ENCODE measurements at places on chromosomes 4 and X.
A peak's percentile ranks its signal among the peaks of the same experiment; 100 is the strongest.

DNA sequence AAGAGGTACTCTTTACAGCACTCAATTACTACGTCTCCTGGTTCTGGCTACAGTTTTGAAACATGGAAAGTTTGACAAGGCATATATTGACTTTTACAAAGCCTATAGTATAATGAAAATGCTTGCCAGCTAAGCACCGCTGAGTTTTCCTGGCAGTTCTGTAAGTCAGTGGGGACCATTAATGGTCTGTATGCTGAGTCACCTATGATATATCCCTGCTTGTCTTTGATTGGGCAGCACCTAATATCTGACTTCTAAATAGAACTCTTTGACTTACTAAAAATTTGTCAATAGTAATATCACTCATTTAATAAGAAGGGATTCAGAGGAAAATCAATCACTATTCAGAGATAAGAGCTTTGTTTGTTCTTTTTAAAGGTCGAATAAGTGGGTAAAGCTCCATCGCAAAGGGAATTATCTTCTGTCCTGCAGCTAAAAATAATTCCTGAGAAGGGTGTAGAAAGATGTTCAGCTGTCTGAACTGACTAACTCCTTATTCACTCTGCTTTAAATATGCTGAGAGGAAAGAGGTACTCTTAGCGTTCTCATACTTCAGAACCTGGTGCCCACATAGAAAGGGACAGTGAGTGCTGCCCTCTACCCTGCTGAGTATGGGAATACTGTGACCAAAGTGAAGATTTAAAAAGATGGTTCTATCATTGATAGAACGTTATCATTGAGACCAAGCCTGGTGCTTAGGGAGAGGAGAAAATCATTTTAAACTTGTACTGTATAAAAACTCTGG is 959 bp downstream of the SMPX start:
- no peak for DNase-seq

DNA sequence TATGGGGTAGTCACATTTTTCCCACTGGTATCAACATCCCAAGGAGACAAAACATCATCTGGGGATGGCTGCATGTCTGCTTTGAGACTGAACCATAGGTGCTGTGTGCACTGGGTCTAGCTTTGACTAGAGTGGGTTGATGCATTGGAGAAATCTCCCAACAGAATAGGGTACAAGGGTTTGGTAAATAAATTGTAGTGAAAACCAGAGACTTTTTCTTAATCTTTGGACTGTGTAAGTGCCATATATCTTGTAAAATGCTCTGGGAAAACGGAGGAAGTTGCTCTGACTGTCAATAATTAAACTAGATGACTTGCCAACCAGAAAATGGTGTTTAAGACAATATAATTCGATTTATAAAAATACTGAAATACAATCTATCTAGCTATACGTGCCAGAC is 1064.0 kb upstream of the SLIT2 start:
- DNase-seq, result no peak

GRCh38 chrX:56783996-56784620 is 55.1 kb downstream of the NBDY start:
- no peak for DNase-seq

GRCh38 chr4:83212041-83212851 is 72.4 kb downstream of the COQ2 start:
- DNase-seq, result peak; percentile 74

- no peak for DNase-seq
Measured at GRCh38 chrX:69317721-69318120, 152.5 kb upstream of the PJA1 start.

DNA sequence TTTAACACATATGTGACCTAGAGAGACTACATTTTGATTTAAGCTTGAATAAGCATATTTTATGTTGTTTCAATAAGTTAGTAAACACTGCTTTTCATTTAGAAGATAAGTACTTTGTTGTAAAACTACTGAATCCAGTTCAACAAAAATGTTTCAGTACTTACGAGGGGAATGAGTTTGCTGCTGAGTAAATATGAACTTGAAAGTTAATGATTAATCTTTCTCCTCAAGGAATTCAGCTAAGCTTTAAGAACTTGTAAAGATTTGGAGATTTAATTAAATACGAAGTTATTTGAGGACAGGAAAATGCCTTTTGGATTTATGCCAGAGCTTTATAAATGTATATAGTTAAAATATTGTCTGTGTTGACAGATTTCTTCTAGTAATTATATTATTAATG is 933.0 kb upstream of the LCORL start:
- no peak for DNase-seq

GRCh38 chr4:188612659-188613058 is 473.4 kb downstream of the TRIML1 start:
- DNase-seq, result no peak

GRCh38 chr4:147173797-147174432 is 228.3 kb upstream of the TTC29 start:
- no peak for DNase-seq

DNA sequence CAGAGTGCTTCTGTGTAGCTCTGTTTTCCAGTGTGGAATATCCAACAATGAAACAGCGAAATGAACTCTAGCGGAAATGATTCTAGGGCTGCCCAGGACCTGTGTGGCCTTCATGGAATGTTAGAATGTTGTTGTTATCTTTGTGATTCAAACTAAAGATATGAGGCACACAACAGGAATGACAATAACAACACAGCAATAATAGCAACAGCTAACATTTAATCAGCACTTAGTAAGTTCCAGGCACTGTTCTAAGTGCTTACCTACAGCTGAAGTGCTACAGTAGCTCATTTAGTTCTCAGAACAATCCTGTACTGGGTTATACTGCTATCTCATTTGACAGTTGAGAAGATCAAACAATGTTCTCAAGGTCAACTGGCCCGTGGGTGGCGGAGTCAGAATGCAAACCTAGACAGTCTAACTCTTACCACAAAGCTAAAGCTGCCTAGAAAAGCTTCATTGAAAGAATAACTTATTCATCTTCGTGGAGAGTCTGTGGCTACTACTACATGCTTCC is 63.7 kb downstream of the MAML3 start:
- no peak for DNase-seq

GRCh38 chr4:173169428-173170181 is 994 bp downstream of the GALNT7 start:
- peak; percentile 66 for DNase-seq

DNA sequence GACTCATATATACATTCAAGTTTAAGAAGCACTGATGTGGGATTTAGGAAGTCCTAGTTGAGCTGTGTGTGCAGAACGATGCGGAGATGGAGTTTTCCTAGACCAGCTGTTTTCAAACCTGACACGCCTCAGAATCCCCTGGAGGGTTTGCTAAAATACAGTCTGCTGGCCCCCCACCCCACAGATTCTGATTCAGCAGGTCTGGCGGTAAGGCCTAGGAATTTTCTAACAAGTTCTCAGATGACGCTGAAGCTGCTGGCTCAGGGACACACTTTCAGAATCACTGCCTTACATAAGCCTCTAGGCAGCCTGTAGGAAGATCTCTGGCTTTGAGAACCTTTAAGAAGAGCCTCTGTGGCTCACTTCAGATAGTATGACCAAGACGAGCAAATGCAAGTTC is 73.1 kb downstream of the PHEX start:
- no peak for DNase-seq

DNA sequence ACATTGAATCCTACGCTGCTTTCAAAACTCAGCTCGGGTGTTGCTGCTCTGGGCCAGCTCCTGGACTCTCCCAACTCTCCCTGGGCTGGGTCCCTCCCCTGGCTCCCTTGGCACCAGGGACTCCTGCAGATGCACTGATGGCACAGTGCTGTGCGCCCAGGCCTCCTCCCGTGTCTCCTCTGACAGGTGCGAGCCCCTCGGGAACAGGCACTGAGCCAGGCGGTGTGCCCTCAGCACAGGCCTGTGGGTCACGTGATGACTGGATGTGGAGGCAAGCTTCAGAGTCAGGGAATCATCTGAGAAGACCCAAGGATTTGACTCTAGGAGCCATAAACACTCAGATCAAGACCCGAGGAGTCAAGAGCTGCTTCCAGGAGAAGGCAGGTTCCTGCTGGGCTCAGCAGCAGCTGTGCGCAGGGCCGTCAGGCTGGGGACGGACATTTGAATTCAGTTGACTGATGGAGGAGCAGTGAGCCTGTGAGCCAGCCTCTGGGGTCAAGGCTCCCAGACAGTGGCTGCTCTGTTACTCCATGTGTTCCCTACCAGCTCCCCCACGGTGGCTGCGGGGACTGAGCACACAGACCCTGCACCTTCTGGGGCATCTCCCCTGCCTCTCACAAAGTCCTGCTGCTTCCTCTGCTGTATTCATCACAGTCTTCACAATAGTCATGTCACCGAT is 33.0 kb downstream of the NAT8L start:
- no peak for DNase-seq

DNA sequence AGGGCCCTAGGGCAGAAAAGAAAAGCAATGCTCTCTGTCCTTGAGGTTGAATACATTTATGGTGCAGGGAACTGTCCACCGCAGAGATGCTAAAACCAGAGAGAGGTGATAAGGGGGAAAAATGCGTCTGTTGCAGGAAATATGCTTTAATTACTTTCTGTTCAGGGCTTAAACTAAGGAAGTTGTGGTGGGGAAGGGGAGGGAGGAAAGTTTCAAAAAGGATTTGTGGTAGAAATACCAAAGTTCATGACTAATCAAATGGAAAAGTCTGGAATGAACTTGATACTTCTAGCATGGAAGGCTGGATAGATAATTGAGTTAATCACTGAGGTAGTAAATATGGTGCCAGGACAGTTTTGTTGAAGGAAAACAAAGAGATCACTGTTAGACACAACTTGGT is 99.0 kb downstream of the ASB9 start:
- DNase-seq, result no peak

GRCh38 chr4:71683309-71683708 is 100.6 kb downstream of the GC start:
- DNase-seq, result no peak

- DNase-seq, result no peak
Measured at GRCh38 chrX:71182871-71183270, 38.2 kb downstream of the NLGN3 start.

DNA sequence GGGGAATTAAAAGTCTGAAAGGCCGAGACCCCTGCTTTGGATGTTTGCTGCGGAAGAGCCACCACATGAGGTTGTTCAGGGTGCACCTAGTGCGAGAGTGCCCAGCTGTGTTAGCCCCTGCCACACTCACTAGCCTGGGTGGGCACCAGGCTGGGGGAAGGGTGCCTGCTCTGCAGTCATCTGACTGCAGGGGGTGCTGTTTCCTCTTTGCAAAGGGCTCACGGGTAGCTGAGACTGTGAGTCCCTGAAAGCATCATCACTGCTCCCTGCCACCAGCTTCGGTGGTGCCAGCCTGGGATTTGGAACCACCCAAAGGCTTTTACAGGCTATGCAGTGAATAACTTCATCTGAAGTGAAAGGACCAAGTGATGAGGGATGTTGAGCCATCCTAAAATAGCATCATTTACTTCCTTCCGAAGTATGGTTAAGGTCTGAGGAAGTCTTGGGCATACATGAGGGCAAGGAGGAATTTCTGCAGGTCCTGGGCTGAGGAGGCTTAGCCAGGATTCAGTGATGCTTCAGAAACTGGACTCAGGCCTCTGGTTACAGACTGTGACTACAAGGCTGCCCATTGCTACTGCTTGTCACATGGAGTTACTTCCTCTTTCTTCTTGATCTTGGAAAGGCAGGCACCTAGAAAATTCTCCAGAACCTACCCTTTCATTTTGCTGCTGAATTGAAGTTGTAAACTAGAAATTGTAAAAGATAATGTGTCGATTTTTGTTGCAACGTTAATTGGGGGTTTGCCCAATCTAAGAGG is 293.2 kb upstream of the PRPS2 start:
- DNase-seq, result no peak

GRCh38 chr4:234178-234577 is 71.1 kb downstream of the ZNF732 start:
- DNase-seq, result no peak

GRCh38 chr4:17398805-17399204 is 113.1 kb downstream of the QDPR start:
- no peak for DNase-seq

GRCh38 chr4:1807332-1807777 is 14.3 kb downstream of the FGFR3 start:
- DNase-seq, result no peak

DNA sequence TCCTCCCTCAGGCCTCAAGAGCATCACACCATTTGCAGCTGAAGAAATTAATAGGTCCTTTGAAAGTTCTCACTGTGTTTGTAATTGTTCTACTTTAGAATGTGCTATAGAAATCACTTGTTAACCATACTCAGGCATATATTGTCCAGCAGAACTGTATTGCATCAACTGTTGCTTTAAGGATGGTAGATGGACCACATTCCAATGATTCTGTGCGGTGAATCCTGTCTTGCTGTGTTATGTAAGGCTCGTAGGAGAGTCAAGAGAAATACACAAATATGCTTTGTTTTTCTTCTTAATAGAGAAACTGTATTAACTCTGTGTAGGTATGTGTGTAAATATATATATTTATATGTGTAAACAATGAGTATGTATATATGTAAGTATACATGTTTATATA is 6.3 kb upstream of the ADGRA3 start:
- DNase-seq, result no peak

DNA sequence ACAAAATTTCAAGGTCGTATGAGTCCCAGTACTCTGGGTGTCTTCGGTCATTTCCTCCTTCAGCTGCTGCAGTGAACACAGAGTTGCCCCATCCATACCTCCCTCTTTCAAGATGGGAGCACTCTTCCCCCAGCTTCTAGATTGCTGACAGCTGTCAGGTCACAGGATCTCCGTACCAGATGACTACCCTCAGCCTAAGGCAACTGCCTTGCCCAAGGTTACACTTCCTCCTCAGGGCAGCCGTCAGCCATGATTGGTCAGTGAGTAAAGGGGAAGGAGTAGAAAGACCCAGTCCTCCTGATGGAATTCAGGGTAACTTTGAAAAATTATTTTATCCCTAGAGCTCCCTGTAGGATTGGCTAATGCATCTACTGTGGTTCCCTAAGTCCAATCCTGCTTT is 81.6 kb downstream of the NAF1 start:
- no peak for DNase-seq

DNA sequence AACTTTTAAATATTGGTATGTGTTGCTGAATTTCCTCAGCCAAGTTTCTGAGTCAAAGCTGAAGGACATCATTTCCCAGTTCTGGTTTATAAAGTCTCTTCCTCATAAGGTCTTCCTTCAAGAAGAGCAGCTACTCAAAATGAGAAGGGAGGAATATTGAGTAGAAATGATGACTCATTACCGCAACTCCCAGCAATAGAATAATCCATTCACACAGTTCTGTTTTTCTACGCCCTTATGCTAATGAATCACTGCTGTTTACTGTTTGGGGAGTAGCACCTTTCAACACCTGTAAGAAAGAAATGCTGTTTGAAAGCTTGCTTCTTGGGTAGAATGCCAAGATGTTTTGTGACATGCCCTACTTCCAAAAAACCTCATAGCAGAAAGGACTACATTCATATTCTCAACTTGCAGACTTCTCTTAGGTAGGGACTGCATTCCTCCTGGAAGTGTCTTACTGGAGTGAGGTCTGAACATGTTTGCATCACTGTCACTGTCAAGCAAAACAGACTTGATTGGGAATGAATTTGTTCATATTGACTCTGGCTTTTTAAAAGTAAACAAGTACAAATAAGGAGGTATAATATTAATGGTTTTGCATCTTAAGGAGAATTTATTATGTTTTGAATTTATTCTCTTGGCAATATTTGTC is 147.2 kb upstream of the BANK1 start:
- no peak for DNase-seq

GRCh38 chrX:134236626-134237614 is at the start of gene CCDC160:
Gene CCDC160 (plus strand): TSS chrX:134237182. CDS start chrX:134244801, 7,619 bp downstream.
- peak; percentile 17 for DNase-seq
